ENCODE measurements at places on chromosomes 3 and 15.

DNA sequence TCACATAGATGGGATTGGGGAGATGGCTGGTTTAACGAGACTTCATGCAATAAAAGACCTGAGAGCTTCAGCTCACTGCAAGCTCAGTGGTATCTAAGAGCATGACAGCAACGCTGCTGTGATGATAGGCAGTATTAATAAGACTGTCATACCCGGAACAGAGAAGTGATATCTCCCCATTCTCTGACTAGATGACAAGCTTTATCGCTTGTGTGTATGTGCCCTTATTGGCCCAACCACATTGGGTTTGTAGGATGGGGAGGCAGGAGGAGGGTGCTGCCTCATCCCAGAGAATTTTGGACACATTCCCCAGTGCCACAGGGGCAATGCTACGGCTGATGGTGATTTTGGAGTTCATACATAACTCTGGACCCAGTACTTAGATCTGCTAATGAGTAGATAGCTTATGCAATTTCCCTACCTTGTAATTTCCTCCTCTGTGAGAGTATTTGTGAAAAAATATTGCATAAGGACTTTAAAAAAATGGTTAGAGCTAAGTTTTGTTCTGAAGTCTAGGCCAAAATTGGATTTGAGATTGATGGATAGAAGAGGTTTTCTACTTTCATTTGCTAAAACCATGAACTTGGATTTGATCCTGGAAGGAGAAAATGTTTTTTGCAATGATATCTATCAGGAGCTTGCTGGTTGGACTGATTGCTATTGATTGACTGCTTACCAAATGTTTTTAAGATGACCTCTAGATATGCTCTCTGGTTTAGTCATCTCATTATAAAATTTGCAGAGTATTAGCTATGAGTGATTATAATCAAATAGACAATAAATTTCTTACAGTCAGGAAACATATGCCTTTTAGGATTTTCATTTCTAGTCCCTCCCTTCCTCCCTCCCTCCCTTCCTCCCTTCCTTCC lies 14.0 kb upstream of the TMEM212 start:
- DNase-seq: no peak

DNA sequence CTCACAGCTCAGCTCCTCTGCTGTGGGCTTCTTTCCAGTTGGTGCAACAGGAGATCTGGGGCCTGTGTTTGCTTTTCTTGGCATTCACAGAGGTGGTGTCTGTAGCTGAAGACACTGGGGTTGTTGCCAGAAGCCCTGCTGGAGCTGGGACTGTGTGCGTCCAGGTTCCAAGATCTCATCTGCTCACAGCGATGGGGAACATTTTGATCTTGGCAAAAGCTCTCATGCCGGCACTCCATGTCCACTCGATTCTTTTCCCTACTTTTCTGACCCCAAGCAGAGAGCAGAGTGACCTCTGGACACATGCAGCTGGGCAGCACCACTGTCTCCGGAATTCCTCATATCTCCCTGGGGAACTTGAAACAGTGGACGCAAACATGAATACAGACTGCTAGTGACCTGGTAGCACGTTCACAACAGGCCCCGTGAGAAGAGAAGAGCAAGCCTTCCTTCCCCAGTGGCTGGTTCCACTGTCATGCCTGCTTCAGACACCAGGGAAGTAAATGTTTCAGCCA lies 36.1 kb upstream of the MECOM start:
- DNase-seq: no peak

DNA sequence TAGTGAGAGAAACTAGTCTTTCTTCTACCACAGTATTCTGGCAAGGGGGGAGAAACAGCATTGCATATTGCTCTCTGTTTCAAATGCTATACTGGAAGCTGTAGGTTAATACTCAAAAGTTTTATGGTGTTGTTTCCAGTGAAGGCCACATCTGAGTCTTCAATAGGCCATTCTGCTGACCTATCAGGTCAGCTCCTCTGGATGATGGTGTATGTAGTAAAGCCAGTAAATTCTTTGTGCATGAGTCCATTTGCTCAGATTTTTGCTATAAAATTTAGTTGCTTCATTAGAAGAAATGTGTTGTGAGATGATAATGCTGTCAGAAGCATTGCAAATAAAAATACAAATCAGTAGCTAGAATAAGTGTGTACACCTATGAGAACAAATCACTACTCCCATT lies 64.9 kb upstream of the RBMS3 start:
- no peak for DNase-seq

DNA sequence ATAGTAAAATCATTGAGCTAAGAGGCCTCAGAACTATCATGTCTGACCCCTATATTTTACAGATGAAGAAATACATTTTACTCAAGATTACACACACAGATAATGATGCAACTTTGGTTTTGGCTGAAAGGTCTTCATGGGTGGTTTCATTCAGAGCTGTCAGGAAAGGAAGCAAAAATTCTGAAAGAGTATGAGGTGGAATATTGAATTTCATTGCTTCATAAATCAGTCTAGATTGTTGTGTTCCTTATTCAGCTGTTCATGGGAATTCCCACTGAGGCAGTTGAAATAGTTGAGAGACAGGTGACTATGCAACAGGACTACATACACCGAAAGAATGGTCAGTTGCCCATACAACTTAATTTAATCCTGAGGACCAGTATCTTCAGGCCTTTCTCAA lies 39.4 kb downstream of the CD200 start:
- DNase-seq: no peak

GRCh38 chr3:177201700-177202397 lies 4.6 kb upstream of the TBL1XR1 start:
- no peak for DNase-seq

DNA sequence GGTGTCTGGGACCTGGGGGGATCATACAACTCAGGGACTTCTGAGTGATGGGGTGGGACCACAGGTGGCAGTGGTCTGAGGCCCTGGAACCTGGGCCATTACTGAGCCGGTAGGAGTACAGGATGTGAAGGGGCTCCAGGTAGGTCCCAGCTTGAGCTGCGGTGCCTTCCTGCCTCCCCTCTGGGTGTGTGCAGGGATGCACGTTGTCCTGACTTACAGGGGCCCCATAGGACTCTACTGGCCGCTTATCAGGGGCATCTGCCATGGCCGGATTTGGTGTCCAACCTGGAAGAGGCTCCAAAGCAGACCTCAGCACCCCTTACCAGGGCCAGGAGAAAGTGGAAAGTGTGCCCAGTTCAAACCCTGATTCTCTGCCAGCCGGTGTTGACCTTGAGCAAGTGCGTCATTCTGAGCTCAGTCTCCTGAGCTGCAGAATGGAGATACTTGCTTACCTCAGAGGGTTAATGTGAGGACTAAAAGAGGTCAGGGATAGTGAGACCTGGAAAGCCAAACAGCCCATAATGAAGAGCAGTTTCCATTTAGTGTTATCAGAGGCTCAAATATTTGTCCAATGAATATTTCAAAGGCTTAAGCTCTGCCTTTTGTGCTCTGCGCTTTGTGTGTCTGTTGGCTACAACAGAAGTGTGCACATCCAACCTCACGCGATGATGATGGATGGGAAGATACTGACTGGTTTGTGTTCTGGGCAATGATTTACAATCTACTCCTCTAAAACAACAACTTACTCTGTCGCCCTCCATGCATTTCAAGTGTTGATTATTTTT lies 35.4 kb upstream of the ESYT3 start:
- DNase-seq: no peak

DNA sequence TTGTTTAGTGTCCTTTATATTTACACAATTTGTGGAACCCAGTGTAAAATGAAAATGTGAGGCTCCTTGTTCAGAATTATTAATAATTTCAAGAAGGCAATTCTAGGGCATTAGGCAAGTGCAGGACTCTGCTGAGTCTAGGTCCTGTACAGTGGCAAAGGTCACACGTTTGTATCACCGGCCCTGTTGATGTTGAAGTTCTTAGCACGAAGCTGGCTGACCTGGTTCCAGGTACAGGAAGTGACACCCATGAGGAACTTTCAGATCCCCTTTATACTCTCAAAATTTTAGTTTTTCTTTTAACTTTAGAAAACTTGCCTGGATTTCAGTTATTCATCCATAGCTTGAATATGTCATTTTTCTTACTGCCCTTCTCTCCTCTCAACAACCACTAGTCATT lies 349.4 kb downstream of the CNTN6 start:
- DNase-seq: no peak

GRCh38 chr3:185172086-185173049 lies 19.5 kb upstream of the C3orf70 start:
- no peak for DNase-seq

DNA sequence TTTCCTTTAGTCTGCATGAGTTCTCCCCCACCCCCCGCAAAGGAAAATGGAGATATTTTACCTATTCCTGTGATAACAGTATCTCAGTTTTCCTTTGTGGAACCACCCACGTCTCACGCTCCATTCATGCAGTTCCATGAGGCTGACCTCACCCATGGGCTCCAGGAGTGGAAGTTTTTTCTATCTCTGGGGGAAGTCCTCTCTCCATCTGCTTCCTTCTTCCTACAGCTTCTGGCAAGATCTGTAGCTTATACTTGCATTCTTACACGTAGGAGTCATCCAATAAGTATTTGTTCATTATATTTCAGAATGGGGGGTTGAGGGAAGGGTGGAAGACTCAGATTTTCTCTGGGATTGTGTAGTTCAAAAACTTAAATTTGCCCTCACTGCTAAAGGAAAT lies 5.8 kb upstream of the GLCE start:
- DNase-seq: no peak

GRCh38 chr3:64595253-64595694 lies 92.5 kb downstream of the ADAMTS9 start:
- no peak for DNase-seq

DNA sequence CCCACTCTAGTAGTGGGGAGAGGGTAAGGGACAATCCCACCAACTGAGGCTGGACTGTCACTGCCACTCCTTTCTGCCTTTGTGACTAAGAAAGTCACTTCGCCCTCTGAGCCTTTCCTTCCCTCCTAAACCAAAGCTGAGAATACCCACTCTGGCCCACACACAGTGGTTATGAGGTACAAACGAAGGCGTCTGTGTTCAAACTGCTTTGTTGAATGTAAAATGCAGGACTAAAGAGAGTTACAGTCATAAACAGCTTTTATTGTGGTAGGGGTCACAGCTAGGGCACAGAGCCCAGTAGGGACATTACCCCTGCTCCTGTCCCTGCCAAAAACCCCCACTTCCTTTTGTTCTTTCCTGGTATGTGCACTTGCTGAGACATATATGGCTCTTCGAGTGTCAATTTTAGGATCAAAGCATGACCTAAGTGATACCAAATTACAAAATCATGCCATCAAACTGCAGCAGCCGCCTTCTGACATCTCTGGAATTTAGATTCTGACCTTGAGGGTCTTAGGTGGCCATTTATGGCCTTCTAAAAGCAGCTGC lies 45.1 kb downstream of the CTDSPL start:
- peak; percentile 30 for DNase-seq

DNA sequence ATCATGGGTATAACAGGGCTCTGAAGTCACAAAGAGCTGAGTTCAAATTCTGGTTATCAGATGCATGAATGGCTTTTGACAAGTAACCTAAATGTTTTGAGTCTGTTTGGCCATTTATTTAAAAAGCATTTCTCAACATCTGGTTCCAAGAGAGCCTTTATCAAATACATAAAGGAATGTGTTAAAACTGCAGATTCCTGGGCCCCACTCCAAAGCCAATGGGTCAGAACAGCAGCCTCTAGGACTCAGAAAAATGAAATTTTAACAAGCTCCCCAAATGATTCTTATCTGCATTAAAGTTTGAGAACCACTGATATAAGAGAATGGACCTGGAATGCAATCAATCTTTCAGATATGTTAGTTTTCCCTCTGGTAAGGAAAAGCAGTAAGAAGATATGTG lies 3.4 kb downstream of the B4GALT4 start:
- DNase-seq: no peak

DNA sequence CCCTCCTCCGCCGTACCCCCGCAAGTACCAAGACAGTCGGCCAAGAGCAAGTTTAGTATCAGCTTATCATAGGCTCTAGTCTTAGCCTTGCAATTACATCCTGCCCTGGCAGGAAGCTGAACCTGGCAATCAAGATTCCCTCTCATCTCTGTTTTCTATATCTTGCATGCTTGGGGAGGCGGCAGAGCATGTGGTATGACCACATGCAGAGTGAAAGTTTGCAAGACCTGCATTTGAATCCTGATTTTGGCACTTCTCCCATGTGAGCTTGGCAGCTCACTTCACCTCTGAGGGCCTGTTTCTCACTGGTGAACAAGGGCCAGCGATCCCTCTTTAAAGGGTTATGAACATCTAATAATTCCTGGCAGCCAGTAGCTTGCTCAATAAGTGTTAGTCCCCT lies 106.1 kb upstream of the FRMD4B start:
- DNase-seq: no peak

DNA sequence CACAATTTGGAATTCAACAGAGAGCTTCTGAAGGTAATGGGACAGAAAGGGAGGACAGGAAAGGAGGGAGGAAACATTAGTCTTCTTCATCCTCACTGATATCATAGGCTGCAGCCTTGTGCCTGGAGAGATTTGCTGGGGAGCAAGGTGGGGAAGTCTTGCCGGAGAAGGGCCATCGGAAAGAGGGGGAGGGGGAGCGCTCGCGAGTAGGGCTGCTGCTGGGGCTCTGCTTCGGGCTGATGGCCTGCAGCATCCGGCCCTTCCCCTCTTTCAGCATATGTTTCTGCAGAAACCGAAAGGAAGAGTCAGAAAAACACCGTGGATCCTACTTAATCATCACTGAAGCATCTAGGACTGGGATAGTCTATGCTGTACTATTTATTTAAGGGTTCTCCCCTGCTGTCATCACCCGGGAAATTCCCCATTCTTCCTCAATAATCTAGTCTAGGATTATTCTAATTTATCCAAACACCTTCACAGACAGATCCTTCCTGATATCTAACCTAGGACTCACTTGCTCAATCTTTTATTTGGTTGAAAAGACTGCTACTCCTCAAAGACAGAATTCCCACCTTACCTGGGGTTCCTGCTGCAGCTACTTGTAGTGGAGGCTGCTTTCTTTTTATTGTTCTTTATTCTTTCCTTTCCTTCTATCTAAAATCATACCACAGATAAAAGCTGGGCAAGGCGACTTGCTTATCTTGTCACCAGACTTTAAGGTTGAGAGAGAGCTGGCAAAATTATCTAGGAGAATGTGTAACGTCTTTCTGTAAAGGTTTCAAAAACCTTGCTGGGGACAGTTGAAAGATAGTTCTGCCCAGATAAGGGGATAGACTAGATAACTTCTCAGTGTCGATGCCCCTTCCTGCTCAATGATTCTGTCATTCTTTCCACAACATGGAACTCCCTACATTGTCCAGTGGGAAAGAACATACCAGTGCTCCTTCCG lies 22.6 kb downstream of the SLC51A start:
- DNase-seq: no peak

- DNase-seq: peak; percentile 33
Measured at GRCh38 chr3:156535162-156535627, 19.7 kb downstream of the SSR3 start.

GRCh38 chr3:149258298-149258697 lies 36.7 kb upstream of the CP start:
- no peak for DNase-seq

- no peak for DNase-seq
Measured at GRCh38 chr15:69643476-69643875, 190.9 kb downstream of the RPLP1 start.

DNA sequence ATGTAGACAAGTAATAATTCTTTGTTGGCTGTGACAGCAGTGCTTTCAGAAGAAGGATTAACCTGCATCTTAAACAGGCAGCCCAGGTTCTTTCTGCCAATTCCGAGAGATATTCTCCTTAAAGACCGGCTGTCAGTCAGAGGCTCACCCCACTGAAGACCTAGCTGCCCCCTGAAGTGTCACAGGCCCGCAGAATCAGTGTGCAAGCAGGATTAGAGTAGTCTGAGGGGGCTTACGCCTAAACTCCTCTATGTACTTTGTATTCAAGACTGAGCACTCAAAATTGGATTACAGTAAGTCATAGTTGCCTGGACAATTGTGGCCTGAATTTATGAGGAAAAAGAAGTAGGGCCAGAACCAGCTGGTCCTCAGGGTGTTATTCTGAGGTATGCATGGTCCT lies 342.9 kb downstream of the CLSTN2 start:
- DNase-seq: no peak

GRCh38 chr15:54687628-54688027 lies 509.1 kb downstream of the RSL24D1 start:
- no peak for DNase-seq

All from right kidney (tissue), 9 donors.